GM18507 (cell line): ENCODE measurements at places on chromosomes 11 and 22.

DNA sequence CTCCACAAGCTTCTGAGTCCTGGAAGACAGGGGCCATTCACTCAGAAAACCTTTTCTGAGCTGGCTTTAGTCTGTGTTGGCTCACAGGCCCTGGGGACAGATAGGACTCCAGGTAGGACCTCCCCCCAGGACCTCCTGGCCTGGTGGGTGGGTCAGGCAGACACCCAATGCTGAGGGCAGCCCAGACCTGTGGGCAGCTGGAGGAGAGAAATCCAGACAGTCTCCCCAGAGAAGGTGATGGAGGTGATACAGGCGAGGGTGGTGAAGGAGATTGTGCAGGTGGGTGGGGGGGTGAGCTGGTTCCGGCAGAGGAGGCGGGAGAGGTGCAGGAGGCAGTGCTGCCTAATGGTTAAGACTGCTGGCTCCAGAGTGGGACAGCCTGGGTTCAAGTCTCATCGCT, 15.6 kb downstream of the LRRC32 start:
- DNase-seq, result no peak

DNA sequence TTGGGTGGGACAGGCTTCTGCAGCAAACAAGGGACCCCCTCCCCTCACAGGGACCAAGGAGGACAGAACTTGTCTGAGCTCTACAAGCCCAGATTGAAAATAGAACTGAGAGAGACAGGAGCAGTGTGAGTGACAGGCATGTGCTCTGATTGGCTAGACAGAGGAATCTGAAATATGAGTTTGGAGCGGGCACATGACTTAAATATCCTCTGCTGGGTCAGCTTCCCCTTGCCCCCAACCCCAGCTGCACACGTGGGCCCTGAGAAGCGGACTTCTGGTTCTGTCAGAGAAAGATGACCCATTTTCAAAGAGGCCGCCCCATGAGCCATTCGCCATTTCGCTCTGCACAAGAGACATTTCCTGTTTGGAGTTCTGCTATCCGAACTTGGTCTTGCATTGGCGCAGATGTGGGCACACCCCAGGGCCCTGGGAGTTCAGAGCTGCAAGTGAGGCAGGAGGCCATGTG, 5.3 kb downstream of the TUBA8 start:
- no peak for DNase-seq

GRCh38 chr11:128874427-128874826, 7.3 kb upstream of the KCNJ1 start:
- no peak for DNase-seq

GRCh38 chr22:39482768-39483167, 19.3 kb upstream of the MIEF1 start:
- DNase-seq, result no peak

DNA sequence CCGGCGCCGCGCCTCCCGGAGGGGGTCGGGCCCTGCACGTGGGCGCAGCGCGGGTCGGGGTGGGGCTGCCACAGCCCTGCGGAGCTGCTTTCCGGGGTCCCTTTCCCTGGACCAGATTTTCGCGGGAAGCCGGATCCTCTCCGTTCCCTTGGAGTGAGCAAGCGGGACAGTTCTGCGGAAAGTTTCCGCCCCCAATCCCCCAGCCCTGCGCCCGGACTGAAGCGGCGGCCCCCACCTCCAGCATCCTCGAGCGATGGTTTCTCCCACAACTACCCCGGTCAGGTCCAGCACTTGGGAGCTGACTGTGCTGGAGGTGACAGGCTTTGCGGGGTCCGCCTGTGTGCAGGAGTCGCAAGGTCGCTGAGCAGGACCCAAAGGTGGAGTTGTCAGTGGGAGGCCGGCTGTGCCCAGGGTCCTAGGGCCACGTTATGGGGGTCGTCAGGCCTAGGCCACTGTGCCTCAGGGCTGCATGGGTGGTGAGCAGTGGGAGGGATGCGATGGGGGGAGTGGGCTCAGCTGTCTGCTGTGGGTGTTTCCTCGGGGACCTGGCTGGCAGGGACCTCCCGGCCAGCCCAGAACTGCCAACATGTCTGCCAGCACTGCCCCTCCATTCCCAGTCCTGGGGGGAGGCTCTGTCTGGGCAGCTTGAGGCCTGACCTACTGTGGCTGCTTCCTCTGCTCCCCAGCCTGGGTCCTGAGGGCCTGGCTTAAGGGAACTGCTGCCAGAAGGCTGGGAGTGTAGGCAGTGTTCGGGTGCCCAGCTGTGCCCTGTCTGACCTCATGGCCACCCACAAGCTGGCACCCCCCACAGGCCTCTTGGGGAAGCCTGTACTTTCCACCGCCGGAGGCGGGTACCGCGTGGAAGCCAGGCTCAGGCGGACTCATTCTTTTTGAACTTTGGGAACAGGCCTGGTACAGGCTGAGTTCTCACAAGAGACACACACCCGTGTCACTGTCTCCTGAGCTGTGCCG, 726 bp downstream of the ST3GAL4 start:
- no peak for DNase-seq

GRCh38 chr11:2207773-2208621, 36.4 kb upstream of the TH start:
- DNase-seq, result no peak
